SK-N-SH (cell line): ENCODE measurements at places on chromosomes 5 and 9.

DNA sequence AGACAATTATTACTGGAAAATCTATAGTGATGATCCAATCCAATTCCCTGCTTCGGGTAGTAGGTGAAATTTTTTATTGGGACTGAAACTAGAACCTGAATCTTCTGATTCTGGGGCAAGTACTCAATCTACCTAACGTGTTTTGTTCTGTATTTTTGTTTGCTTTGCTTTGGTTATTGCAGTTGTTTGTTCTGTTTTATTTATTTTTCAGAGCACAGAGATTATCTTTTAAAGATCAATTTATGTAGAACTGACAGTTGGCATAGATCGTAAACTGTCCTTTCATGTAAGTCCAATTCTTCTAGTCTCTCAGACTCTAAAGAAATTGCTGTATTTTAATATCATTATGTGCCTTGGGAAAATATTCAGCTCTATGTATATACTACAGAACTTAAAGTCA lies 401.6 kb downstream of the ANXA1 start:
- no peak for DNase-seq

DNA sequence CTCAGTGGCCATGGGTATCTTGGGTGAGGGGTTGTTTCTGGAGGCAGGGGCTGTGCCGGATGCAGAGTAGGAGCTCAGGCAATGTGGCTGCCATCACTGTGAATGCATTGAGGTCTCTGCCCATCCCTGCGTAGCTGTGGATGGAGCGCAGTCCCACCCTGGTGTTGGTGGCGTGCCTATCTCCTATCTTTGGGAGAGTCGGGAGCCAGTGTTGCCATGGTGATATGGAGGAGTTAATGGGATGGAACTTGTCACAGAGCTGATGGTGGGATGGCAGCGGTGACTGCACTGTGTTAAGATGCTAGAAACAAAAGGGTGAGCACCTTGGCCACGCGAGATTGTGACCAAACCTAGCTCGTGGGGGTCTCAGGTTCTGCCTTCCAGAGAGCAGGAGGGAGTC lies 197.3 kb downstream of the MELK start:
- peak; percentile 41 for DNase-seq

DNA sequence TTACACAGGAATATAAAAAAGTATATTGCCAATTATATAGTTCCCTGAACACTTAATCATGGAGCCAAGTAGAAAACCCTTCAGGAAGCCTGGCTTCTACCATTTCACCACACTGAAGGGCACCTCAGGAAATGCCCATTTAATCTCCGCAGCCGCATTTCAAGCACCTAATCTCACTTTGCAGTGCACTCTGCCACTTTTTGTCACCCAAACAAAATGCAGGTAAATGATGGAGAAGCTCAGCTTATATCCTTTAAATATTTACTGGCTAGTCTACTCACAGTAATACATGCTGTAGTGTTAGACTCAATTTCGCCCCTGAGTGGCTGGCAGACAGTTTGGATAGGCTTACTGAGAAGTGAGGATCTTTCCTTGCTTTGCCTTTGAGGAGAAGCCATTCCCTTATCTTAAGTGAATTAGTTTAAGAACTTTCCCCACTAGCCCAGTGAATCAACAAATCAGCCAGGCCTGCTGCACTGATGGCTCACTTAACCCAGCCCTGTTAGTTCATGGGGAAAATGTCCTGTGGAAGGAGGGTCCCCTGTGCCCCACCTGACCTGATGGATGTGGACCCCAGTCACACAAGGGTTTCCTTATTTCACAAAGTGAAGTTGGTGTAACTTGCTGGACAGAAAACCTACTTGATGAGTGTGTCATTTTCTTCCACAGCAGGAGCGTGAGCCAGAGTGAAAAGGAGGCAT lies 209.7 kb downstream of the CAAP1 start:
- no peak for DNase-seq

GRCh38 chr9:126599047-126599650 lies 14.6 kb upstream of the LMX1B start:
- DNase-seq, result no peak

GRCh38 chr9:1034271-1034670 lies 15.9 kb upstream of the DMRT2 start:
- DNase-seq, result no peak

- DNase-seq, result peak; percentile 43
These were observed 75.4 kb downstream of the NUDT12 start for GRCh38 chr5:103487218-103487617.

DNA sequence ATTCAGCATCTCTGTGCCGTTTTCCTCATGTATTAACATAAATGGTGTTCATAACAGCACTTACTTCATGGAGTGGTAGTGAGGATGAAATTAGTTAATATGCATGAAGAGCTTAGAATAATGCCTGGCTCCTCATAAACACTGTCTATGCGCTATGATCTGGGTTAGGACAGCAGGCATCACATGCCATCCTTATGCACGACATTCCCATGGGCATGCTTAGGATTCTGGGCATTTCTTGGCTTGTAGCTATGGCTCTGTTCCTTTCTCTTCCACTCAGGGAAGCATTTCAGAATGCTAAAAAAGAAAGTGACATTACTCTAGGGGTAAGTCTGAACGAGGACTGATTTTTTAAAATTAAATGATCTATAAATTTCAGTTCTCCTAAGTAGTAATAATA lies 349.8 kb downstream of the ARHGEF28 start:
- no peak for DNase-seq

- DNase-seq, result no peak
These were observed 32.2 kb downstream of the EXD3 start for GRCh38 chr9:137390553-137391410.

DNA sequence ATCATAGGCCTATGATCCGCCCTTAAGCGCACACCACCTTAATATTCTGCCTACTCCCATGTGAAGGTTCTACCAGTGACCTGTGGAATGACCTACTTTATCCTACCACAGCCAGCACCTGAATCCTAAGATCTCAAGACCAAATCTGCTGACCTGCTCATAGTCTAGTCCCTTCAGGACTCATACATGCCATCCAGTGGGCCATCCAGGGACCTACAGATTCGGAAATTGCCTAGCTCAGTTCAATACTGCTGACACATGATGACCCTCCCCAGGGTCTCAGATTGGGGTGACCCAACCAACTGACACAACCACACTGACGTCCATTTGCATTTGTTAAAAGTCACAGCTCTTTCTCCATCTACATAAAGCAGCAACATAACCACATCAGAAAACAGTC lies 443.8 kb upstream of the ST8SIA4 start:
- DNase-seq, result no peak

- no peak for DNase-seq
These were observed 173.7 kb downstream of the RMI1 start for GRCh38 chr9:84154320-84154719.

DNA sequence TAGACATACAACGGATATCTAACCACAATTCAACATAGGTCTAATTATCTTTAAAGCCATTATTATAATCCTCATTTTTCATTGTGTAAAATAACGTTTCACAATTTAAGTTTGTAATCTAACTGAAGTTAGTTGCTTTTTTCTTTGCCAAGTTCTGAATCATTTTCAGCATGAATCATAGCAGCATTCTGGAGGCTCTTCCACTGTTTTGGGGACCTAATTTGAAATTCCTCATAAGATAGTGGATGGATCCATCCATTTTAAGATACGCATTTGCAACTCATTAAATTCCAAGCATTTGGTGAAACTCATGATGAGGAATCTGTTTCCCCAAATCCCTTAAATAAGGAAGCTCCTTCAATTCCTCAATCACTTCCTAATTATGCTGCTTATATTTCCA lies 447.1 kb upstream of the CDH10 start:
- DNase-seq, result no peak

DNA sequence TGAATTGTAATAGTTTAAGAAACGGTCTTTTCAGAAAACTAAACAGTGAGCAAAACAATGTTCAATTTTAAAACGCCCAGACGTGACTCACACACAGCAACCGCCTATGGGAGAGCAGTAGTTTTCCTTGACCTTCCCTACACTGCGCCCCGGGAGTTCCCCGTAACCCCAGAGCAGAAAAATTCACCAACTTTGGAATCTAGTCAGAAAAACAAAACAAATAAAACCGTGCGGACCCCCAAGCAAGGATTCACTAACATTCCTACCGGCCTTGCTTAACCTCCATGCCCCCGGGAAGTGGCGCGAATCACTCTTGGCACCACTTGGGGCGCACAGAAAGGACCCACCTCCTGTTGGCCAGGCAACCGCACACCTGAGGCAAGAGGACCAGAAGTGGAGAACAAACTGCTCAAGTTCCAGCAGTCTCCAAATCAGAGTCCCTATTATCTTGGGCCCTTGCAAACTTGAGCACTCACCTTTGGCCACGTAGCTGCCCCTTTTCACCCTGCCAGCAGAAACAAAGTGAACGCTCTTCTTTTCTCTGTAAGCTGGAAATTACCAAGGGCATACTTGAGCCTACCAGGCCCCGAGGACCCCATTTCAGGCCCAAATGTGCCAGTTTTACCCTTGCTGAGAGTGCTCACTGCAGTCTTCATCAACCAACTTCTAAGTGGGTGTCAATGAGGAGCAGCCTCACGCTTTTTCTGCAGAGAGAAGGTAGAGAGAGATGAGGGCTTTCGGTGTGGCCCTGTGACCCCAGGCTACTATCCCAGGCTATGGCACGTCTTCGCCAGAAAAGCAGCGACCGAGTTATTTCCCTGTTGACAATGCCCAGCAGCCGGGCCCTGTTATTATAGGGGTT lies 189.7 kb downstream of the MEF2C start:
- no peak for DNase-seq

GRCh38 chr5:74517700-74518099 lies 122.8 kb downstream of the ENC1 start:
- no peak for DNase-seq

DNA sequence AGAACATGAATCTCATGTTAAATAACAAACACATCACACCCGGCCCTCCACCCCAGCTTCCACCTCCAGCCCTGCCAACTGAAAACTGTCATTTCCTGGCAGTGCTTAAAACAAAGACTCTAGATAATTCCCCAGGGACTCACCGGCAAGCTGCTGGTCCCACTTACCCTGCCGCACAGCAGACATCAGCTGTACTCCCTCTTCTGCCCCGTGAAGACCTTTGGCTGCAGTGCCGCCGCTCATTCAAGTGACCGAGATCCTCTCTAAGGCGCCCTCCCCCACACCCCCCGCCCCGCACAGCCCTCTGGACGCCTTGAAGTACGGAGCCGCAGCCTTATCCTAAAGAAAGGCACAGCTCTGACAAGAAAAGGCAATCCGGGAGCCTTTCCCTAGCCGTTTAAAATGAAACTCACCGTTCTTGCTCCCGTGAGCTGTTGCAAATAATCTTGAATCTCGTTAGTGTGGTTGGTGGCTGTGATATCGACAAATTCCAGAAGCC lies 434 bp downstream of the GLRX start:
- DNase-seq, result peak; percentile 72

DNA sequence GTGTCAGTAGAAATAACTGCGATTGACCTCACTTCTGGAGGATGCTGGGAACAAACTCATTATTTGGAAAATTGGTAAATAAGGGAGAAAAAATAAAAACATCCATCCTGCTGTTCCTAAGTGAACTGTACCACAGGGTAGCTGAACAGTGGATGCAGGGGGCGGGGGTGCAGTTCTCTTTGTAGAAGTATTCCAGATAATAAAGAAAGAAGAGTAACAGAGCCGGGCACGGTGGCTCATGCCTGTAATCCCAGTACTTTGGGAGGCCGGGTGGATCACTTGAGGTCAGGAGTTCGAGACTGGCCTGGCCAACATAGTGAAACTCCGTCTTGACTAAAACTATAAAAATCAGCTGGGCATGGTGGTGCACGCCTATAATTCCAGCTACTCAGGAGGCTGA lies 132.1 kb downstream of the COL23A1 start:
- DNase-seq, result no peak

GRCh38 chr5:108786806-108787483 lies 39.2 kb downstream of the FER start:
- DNase-seq, result no peak
